ENCODE measurements at places on chromosomes 6 and 20.

DNA sequence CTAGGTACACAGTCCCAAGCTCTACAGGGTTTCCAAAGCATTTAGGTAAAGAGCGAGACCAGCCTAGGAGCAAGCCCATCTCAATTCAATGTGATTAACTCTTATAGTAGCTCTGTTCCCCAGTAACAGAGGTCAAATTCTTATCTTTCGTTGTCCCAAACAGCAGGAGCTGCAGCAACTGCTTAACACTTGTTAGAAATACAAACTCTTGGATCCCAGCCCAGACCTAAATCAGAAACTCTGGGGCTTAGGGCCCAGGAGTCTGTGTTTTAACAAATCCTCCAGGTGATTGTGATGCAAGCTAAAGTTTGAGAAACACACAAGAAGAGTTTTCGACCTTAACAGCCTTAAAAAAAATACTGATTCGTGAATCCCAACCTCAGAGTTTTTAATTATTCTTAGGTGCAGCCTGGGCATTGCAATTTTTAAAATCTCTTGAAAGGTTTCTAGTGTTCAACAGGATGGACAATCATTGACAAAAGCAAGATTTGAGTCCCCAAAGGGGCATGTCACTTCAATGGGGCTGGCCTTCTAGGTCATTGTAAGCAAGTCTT lies 127.4 kb upstream of the HCRTR2 start:
- no peak for DNase-seq
- H3K4me1 ChIP-seq: no peaks in the 10 kb centered on the region
- H3K36me3 ChIP-seq: no peaks in the 10 kb centered on the region
- H3K27ac ChIP-seq: no peak overlapping the region
- no peak overlapping the region for H3K4me3 ChIP-seq

- DNase-seq: no peak
- no peak overlapping the region for H3K27ac ChIP-seq
- no peak overlapping the region for H3K4me3 ChIP-seq
- no peaks in the 10 kb centered on the region for H3K27me3 ChIP-seq
- H3K36me3 ChIP-seq: peaks cover 27% of the 10 kb centered on the region
- peaks cover 27% of the 10 kb centered on the region for H3K4me1 ChIP-seq
Measured at GRCh38 chr6:53321701-53322100, 27.0 kb downstream of the ELOVL5 start.

GRCh38 chr20:61948586-61949362 lies 116.9 kb downstream of the TAF4 start:
- H3K4me1 ChIP-seq: no peaks in the 10 kb centered on the region
- H3K36me3 ChIP-seq: no peaks in the 10 kb centered on the region
- no peak for DNase-seq

DNA sequence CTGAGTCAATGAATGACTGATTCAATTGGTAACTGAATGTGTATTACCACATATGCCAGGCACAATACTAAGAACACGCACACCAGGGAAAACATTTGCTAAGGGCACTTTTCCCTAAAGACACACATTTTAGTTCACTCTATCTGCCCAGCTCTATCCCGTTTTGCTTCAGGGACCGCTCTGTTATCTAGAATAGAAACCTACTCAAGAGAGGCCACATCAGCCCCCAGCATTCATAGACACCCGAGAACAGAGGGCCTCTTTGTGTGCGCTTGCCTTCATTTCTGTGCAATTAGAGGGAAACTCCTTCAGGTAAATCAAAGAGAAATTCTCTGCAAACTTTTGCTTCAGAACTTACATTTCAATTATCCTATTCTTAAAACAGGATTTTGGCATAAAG lies 50.3 kb downstream of the DZANK1 start:
- H3K27me3 ChIP-seq: no peaks in the 10 kb centered on the region
- peaks cover 3% of the 10 kb centered on the region for H3K4me1 ChIP-seq
- H3K4me3 ChIP-seq: no peak overlapping the region
- no peak overlapping the region for H3K27ac ChIP-seq
- H3K36me3 ChIP-seq: no peaks in the 10 kb centered on the region

DNA sequence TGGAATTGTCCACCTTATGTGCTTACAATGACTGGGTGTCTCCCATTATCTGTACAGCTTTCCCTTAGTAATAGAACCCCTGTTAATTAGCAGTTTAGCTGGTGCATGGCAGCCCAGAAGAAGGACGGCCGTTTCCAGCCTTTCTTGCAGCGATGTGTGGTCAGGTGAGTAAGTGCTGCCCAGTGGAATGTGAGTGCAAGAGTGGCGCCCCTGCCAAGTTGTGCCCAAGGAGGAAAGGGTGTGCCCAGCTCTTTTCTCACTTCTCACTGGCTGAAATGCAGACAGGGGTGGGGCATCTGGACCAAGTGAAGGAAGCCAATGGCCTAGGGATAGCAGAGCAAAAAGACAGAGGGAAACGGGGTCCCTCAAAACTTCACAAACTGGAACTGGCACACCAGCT lies 296.8 kb downstream of the PREX1 start:
- no peak for DNase-seq
- no peaks in the 10 kb centered on the region for H3K4me1 ChIP-seq
- no peaks in the 10 kb centered on the region for H3K36me3 ChIP-seq
- H3K27me3 ChIP-seq: peaks cover 7% of the 10 kb centered on the region

GRCh38 chr20:39736434-39737327 lies 774.5 kb downstream of the DHX35 start:
- H3K4me3 ChIP-seq: no peak overlapping the region
- DNase-seq: no peak
- H3K27ac ChIP-seq: no peak overlapping the region
- no peaks in the 10 kb centered on the region for H3K36me3 ChIP-seq
- H3K27me3 ChIP-seq: no peaks in the 10 kb centered on the region

DNA sequence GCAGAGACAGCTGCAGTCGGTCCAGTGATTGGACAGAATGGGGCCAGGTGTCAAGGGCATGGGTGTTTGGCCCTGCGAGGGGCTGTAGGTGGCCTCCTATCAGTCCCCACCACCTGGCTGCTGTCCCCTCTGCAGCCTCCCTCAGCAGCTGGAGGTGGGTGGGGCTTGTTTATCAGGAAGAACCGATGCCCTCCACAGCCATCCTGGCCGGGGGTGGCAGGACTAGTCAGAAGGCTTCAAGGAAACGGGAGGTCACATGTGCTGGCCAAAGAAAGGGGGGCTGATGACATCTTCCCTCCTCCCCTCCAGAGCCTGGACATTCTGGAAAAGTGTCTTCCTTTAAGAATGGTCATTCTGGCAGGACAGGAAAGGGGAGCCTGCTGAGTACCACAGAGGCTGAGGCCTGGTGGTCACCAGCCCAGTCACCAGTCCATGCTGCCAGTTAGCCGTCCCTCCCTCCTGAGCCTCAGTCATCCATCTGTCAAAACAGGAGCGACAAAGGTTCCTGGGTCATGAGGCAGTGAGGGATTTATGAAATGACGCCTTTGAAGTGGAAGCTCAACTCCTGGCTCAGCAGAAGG lies 4.1 kb downstream of the FAM210B start:
- no peak overlapping the region for H3K4me3 ChIP-seq
- no peak for DNase-seq
- no peaks in the 10 kb centered on the region for H3K36me3 ChIP-seq
- peaks cover 5% of the 10 kb centered on the region for H3K27me3 ChIP-seq
- H3K4me1 ChIP-seq: peaks cover 14% of the 10 kb centered on the region

DNA sequence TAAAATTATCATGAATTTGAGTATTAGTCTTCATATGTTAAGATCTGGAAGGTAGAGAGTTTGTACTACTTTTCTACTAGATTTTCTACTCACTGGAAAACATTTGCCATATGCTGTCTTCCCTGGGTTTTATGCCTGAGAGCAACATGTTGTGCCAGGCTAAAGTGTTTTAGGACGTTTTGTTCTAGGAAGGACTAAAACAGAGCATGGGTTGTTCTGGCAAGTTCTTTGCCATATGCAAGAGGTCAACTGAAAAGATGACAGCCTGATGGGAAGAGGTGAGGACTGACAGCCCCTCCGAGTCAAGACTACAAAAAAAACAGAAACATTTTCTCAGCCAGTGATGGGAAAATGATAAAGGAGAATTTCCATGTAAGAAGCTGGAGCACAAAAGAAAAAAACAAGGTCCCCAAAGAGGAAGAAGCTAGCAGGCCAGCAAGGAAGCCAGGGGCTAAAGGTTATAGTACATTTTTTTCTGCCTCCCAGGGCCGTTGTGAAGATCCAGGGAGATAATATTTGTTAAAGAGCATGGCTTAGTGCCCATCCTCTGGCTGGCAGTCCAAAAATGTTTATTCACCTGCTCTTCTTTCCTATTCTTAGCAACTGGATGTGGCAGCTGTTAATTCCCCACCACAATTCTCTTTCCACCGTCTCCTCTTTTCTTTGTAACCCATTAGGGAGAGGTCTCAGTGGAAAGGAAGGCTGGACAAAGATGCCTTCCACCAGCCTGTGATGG lies 7.8 kb downstream of the SCGN start:
- H3K27me3 ChIP-seq: peaks cover 29% of the 10 kb centered on the region
- no peak overlapping the region for H3K27ac ChIP-seq
- no peaks in the 10 kb centered on the region for H3K36me3 ChIP-seq

- no peaks in the 10 kb centered on the region for H3K27me3 ChIP-seq
- no peaks in the 10 kb centered on the region for H3K36me3 ChIP-seq
- no peaks in the 10 kb centered on the region for H3K4me1 ChIP-seq
- DNase-seq: no peak
Measured at GRCh38 chr6:22112461-22112860, 184.4 kb downstream of the PRL start.

All from activated naive CD8-positive, alpha-beta T cell treated with anti-CD3 and anti-CD28 coated beads, Interleukin-2, amount 10 ng/mL, durations not matched to agents 7 days and 5 days (primary cell).